Pancreas (tissue), 10 donors: ENCODE measurements at places on chromosomes 7 and 10. TPM values are rescaled to one million over a fixed set of nuclear protein-coding genes. Genes with fewer than 3 reads are reported as not detected.

Gene RNLS
- total RNA-seq = 6.2 TPM

Gene UPK3B
- 1.1 TPM for total RNA-seq

Gene TECPR1
- 19.6 TPM for total RNA-seq

Gene SUN3
- not detected for total RNA-seq

Gene PVRIG
- total RNA-seq = not detected

Gene ERVW-1
- total RNA-seq = not detected

Gene MPP7
- 14.9 TPM for total RNA-seq

Gene FBXL13
- total RNA-seq = 1.3 TPM

Gene SMO
- 4.1 TPM for total RNA-seq

Gene PRXL2A
- 19.3 TPM for total RNA-seq

Gene HOXA10
- total RNA-seq = 0.09 TPM

Gene SNX8
- 11.5 TPM for total RNA-seq

Gene TAS2R41
- total RNA-seq = not detected

Gene FAM13C
- 2.0 TPM for total RNA-seq

Gene PRTFDC1
- 3.6 TPM for total RNA-seq
